ENCODE measurements at places on chromosomes 3 and 15.

GRCh38 chr3:118144919-118145318 is 889.7 kb downstream of the IGSF11 start:
- no peak for DNase-seq

DNA sequence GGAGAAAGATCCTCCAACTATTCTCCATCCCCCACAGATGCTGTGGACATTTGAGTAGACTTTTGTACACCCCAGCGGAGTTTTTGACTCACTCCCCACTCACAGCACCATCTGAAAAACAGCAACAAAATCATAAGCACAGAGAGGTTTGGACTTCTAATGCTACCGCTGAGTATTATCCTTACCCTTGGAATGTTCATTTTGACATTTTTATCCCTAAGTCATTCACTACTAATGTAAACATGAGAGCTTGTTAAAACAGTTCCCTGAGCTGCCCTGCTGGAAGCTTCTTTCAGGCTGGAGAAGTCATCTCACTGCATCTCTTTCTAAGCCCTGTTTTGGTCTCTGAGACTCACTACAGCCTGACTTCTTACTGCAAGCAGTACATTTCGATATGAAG is 1045.9 kb downstream of the MCTP2 start:
- DNase-seq, result peak; percentile 90

DNA sequence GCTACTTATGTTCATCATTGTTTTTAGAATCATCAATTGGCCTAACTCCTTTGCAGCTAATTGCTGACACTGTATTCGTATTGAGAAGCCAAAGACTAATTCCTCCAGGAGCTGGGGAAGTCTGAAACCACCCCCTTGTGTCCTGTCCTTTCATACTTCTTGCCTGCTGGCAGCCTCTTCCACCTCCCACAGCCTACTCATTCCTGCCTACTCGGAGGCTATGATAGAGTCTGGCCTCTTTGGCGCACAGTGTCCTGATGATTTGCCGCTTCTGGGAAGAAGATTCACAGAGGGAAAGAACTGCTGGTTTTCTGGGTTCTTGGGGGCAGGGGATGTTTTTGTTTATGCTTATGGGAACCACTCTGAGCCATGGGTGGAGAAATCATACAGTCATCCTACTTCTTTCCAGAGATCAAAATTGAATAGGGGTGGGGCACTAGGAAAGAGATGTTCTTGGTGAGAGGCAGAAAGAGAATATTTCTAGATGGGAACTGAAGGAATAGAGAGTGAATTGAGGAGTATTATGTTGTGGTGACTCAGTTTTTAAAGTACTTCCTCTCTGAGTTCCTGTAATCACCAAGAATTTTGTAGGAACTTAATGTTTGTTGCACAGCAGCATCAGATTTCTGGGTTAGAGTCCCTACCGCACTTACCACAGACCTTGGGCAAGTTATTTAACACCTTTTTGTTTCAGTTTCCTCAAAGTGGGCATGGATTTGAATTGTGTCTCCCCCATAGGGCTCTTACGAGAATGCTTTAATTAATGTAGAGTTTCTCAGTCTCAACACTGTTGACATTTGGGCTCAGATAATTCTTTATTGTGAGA is 22.1 kb upstream of the SCAANT1 start:
- DNase-seq, result peak; percentile 28

DNA sequence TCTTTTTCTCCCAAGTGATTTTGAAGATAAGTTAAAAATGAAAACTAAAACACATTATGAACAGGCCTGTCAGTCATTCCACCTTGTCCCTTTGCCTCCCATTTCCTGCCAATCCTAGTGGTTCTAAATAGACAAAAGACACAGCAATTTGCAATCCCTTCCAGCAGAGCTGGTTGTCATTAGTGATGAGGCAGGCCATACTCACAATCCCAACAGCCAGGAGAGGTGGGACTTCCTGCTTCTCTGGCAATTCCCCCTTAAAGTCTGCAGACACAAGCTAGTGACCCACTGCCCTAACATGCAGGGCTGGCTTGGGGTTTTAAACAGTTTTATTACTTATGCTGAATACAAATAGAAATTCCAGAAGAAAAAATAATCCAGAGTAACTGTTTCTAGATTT is 38.4 kb upstream of the RBP1 start:
- no peak for DNase-seq

GRCh38 chr3:52190294-52191074 is 7.5 kb upstream of the ALAS1 start:
- DNase-seq, result peak; percentile 82

DNA sequence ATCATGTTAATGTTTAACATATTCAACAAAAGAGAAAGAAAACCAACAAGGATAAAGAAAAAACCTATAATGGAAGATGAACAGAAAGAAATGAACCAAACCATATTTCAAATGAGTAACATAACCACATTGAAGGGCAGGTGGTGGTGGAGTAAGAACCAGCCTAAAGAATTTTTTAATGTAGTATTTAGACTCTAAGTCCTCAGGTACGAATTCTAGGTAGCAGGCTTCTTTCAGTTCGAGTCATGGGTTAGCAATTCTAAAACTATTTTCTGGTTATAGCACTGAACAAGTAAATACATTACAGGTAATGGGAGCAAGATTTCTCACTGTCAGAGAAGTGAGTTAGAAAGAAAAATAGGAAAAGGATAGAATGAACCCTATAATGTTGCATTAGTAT is 24.4 kb downstream of the DCBLD2 start:
- DNase-seq, result no peak

DNA sequence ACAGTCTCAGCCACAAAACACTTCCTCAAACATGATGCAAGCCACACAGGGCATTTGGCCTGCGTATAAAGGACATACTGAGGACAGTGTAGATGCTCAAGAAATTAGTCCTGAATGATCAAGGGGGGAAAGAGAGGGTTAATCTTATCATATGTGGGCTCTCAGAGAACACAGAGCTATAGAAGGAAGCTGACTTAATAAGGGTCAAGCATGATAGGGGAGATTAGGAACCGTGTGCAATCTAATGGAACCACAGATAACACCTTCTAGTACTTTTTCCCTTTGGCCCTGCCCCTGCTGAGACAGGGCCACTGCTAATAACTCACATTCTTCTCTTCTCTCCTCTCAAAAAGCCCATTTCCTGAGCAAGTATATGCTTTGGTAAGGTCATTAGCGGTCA is 114.1 kb upstream of the ADAMTS9 start:
- DNase-seq, result no peak

DNA sequence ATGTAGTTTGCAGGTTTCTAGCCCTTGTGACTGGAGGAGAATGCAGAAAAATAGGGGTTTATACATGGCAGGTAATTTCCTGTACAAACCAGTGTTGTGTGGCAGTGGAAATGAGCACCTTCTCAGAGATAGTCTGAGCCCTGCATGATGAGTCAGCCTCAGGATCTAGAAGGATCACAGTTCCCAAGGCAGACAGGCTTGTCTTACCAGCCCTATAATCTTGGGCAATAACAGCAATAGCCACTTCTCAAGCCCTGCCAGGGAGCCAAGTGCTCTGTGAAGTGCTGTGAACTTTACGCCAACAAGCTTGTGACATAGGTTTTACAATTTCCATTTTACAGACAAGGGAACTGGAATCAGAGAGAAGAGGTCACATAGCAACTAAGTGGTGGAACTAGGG is 89.4 kb downstream of the CD47 start:
- peak; percentile 29 for DNase-seq
